Fibroblast of skin of scalp (primary cell): ENCODE measurements at places on chromosomes 5 and 9.
A peak's percentile ranks its signal among the peaks of the same experiment; 100 is the strongest.

GRCh38 chr5:2863133-2863532 is 111.7 kb upstream of the IRX2 start:
- DNase-seq, result no peak

GRCh38 chr5:152288499-152288898 is 116.6 kb downstream of the NMUR2 start:
- DNase-seq, result no peak

DNA sequence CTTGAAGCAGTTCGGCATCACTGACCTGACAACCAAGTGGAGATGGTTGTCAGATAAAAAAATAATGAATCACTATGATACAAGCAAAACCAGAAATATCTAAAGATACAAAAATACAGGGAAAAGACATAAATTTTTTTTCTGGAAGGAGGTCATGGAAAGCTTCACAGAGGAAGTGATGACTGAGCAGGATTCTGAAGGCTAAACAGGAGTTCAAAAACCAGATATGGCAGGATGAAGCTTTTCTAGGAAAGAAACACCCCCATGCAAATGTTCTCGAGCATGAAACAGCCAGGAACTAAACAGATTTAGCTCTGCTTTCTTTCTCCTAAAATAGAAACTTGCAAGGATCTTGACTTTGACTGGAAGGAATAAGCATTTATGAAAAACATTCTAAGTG is 60.7 kb upstream of the IFNE start:
- DNase-seq, result no peak

GRCh38 chr9:135849181-135849580 is 58.2 kb downstream of the CAMSAP1 start:
- no peak for DNase-seq

- DNase-seq, result peak; percentile 23
Measured at GRCh38 chr9:19116107-19116790, 11.0 kb downstream of the PLIN2 start.

GRCh38 chr5:145636371-145636770 is 198.8 kb downstream of the PRELID2 start:
- no peak for DNase-seq

GRCh38 chr9:68780720-68781119 is 75.7 kb downstream of the PIP5K1B start:
- DNase-seq, result no peak

DNA sequence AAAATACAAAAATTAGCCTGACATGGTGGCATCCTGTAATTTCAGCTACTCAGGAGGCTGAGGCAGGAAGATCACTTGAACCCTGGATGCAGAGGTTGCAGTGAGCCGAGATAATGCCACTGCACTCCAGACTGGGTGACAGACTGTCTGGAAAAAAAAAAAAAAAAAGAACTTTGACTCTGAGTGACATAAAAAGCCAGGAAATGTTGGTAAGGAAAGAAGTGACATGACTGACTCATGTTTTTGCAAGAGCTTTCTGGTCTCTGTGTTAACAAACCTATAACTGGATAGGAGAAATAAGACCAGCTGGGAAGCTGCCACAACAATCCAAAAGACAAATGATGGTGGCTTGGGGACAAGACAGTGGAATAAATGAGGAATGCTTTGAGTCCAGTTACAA is 272.1 kb downstream of the HINT1 start:
- DNase-seq, result no peak

- DNase-seq, result no peak
Measured at GRCh38 chr9:68418259-68418845, 61.9 kb downstream of the PGM5 start.

- DNase-seq, result no peak
Measured at GRCh38 chr9:133634081-133634691, 2.0 kb upstream of the DBH start.

DNA sequence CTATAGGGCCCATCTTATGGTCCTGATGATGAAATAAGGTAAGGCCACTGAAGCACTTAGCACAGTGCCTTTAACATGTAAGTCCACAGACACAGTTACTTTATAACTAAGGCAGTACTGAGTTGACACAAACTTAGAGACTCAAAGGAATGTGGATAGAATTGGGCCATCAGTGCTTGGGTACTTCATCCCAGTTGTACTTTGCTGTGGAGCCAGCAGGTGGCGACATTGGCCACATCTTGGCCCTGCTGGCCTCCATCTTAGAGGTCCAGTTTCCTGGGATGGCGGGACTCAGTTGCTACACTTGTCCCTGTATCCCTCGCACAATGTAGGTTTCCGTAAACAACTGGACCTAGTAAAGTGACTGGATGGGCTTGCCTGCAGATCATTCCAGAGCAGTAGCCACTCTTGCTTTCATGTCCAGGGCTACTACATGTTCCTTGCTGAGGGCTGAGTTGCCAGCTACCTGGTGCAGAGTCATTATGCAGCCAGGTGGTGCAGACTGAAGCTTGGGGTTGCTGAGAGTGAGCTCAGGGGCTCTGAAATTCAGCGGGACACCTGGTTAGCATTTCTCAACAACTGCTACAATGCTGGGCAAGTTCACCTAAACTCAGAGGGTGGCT is 10.6 kb downstream of the MTAP start:
- DNase-seq, result peak; percentile 76

DNA sequence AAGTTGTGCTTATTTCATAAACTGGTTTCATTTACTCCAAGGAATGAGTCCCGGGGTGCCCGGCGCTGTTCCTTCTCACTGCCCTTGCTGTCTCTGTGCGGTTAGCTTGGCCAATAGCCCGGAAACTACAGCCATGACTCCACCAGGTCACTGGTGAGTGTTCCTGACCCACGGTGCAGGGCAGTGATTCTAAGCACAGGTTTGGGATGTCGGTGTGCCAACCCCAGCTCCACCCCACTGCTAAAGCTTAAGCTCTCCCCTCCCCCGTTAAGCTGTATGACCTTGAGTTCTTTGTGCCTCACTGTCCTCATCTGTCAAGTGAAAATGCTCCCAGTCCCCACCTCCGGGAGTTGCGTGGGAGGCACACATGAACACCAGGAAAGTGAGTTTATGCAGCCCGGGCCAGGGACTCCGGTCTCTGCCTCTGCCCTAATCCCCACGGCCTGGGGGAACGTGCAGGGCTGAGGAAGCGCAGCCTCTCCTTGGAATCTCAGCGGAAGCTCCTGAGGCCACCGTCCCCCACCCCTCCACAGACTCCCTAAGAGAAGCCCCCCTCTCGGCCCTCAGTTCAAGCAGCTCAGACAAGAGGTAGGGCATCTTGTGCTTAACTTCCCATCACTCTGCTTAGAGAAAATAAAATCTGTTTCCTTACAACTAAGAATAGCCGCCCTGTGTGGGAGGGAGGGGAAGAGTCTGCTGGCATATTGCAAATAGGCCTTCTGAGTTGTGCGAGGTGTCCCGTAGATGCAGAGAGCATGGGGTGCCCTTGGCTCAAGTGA is 92.0 kb upstream of the RAI14 start:
- DNase-seq, result no peak

- DNase-seq, result peak; percentile 51
Measured at GRCh38 chr9:94805585-94805984, 79.1 kb downstream of the AOPEP start.

DNA sequence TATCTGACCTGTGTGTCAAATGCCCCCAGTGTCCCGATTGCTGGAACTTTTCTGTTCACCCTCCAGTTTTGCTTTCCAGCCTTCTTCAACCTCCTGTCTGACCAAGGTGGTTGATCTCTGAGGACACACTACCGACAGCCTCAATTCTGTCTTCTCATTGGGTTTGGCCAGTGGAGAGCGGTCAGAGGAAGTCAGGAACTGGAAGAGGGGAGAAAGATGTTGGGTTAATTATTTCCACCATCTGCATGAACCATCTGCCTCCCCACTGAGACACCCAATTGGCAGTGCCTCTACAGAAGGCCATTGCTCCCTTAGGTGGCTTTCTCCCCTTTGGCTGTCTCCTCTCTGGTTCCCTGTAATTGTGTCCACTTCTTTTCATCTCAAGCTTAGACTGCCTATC is 154.3 kb upstream of the RAI14 start:
- no peak for DNase-seq

GRCh38 chr5:83025690-83026478 is 51.3 kb downstream of the TMEM167A start:
- DNase-seq, result no peak

DNA sequence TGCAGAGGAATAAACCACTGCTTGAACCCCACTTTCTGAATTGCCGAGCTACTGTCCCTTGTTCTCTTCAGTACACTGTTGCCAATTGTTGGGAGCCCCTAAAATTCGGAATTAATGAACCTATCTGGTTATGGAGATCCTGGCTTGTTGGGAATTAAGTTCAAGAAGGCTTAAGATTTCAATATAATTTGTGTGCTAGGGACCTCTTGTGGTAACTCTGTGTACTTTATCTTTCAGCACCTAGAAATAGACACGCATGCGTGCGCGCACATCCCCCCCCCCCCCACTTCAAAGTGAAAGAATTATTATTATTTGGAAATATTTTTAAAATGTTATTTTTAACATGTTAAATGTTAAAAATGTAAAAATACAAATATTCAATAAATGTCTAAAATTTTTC is 53.3 kb upstream of the FAM169A start:
- peak; percentile 68 for DNase-seq

GRCh38 chr9:78493166-78493742 is 196.3 kb downstream of the PSAT1 start:
- no peak for DNase-seq

GRCh38 chr5:160938532-160938931 is 86.5 kb upstream of the ATP10B start:
- DNase-seq, result no peak

DNA sequence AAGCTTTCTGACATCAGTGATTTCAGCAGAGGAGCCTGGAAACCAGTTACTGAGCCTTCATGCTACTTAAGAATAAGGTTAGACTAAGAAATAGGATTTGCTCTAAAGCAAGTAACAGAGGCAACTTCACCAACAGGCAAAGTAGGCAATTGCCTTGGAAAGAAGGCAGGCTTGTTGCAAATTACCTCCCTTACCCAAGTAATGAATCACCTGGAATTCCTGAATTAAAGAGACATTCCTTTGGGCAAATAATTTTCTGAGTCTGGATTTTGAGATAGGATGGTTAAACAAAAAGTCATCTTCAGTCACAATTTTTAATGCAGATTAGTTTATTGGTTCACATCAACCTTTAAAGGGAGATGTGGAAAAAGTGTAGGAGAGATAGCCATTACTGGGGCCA is 92.8 kb downstream of the ITGA1 start:
- no peak for DNase-seq
